Skin of body (tissue), 3 donors: ENCODE measurements at places on chromosomes 11 and 22. TPM values are rescaled to one million over a fixed set of nuclear protein-coding genes. Genes with fewer than 3 reads are reported as not detected.

Gene GAS2L1
- 5.7 TPM for total RNA-seq

DNA sequence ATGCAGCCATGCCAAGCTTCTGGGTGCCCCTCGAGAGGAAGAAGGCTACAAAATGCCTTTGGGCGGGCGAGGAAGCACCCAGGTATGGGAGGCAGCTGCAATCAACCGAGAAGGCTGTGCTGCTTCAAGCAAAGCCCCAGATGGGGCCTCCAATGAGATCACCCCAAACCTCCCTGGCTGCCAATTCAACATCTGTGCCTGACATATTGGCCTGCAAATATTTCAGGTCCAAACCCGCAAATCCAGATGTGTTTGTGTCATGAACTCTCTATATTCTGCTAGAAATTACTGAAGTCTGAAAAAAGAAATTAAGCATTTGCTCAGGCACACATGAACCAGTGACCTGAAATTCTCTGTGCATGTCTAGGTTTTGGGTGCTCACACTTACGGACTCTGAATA, 78.8 kb upstream of the RCN1 start:
- peak; percentile 14 for DNase-seq

Gene MCHR1
- 0.39 TPM for total RNA-seq

DNA sequence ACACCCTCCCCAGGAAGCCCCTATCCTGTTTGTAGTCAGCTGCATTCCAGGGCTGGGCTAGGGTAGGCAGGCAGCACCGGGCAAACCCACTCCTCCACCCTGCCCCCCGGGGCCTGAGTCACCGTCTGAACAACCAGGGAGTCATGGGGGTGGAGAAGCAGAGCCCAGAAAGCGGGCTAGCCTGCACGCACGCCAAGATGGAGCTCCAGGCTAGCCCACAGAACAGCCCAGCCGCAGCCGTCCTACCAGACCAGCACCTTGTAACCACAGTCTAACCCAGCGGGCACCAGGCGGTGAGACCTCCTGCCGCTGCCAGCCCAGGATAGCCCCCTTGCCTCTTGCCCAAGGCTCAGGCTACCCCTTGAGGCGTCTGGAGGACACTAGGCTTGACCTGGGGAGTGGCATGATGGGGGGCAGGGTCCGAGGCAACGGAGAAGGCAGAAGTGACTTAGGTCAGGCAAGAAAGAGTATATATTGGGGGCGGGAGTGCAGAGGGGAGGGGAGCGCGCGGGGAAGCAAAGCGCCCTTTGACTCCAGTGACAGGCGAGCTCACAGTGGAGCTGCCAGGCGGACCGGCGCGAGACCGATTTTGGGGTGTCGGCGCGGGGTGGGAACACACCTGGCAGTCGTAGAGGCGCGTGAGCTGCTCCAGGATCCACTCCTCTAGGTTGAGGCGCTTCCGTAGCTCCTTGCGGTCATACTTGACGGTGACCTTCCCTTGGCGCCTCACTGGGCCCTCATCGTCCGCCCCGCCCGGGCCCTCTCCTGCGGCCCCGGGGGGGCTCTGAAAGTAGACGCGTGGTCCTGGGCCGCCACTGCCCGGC, 734 bp downstream of the PPP1R14B start:
- no peak for DNase-seq

Gene LIF
- 1.9 TPM for total RNA-seq

Gene SCGB1C1
- not detected for total RNA-seq

- DNase-seq = no peak
Measured at GRCh38 chr11:1827931-1828330, 6.9 kb upstream of the SYT8 start.

GRCh38 chr22:32410459-32410858, 1.6 kb downstream of the RTCB start:
- DNase-seq = no peak

Gene CBX7
- total RNA-seq = 4.0 TPM

Gene CDKN1C
- total RNA-seq = 53.0 TPM

- no peak for DNase-seq
Measured at GRCh38 chr22:20940904-20941385, 23.7 kb downstream of the CRKL start.

Gene LGALS12
- total RNA-seq = 33.4 TPM

- no peak for DNase-seq
Measured at GRCh38 chr11:56968524-56968923, 20.2 kb upstream of the OR5AK2 start.

DNA sequence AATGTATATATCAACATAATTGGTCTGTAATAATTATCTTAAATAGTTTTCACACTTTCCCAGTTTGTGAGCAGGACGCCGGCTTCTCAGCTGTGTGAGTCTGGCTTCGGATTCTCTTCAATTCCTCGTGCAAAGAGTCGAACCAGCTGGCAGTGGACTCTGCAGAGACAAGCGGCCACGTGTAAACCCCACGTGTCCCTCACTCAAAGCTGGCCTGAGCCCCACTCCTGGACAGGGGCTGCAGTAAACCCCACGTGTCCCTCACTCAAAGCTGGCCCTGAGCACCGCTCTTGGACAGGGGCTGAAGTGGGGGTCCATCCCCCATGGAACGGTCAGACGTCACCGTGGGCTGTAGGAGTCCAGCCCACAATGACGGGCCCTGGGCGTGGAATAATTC, 51.0 kb downstream of the CERK start:
- no peak for DNase-seq

Gene PRODH
- 5.6 TPM for total RNA-seq

- DNase-seq = no peak
Measured at GRCh38 chr11:69983571-69983877, 94.6 kb upstream of the ANO1 start.

DNA sequence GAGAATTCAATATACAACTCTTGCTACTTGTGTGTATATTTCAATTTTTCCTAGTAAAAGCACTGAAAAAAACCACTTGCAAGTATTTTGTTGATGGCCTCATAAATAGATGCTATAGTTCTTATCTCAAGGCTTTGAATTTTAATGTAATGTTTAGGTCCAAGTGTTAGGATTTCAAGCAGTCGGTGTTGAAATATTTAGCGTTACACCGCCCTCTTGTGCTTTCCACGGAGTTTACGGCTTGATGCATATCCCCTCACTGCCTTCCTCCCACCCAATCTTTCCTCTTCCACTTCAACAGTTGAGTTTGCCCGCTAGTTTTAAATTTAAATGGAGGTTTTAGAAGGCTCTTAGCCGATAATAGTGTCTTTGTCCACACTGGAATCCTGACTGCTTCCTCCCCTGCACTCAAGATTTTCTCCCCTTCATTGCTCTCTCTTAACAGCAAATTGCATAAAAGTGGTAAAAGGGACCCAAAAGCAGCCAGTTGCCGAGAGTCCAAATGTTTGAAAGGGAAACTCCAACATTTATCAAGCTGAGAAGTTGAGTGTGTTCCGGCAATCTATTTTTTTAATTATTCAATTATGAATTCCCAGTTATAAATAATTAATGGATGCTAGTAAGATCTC, 25.9 kb upstream of the HTATIP2 start:
- no peak for DNase-seq

DNA sequence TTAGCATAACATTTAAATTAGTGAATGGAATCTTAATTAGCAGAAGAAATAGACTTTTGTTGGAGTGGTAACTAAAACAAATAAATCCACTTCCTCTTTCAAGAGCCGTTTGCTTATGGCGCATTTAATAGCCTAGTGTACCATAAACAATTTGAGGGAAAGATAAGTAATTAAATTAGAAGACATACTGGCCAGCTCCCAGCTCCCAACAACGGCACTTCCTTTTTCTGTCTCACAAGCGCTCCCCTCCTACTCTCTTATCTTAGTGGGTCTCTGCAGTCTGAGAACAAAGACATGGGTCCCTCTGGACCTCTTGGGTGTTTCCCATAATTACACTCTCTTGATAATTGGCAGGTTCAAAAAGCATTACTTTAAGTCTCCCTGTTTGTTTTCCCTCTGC, 146.0 kb downstream of the OPCML start:
- no peak for DNase-seq

GRCh38 chr11:105244160-105244825, 104.7 kb upstream of the CARD18 start:
- DNase-seq = peak; percentile 24

Gene TRIM29
- 206 TPM for total RNA-seq

- no peak for DNase-seq
Measured at GRCh38 chr22:38028344-38029130, 28.7 kb upstream of the PICK1 start.

DNA sequence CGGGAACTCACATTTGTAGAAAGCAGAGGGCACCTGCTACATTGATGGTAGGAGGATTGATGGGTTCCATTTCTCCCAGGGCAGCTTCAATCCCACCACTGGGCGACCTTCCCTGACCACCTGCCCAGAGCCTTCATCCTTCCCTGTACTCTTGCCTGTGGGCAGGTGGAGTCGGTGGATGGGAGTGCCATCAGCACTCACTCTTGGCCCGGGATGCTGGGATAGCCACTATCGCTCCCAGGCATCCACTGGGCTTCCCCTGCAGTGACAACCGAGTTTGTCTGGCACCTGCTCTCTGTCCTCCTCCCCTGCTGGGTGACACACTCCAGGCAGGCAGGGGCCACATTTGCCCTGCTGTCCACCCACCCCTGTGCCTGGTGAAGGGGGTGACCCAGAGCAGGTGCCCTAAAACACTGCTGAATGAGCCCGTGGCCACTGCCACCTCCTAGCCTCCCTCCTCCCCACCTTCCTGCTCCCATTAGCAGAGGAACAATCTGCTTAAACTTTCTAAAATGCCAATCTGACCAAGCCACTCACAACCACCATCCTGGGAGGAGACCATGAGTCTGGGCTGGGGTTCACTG, 604.7 kb downstream of the TBC1D22A start:
- no peak for DNase-seq

DNA sequence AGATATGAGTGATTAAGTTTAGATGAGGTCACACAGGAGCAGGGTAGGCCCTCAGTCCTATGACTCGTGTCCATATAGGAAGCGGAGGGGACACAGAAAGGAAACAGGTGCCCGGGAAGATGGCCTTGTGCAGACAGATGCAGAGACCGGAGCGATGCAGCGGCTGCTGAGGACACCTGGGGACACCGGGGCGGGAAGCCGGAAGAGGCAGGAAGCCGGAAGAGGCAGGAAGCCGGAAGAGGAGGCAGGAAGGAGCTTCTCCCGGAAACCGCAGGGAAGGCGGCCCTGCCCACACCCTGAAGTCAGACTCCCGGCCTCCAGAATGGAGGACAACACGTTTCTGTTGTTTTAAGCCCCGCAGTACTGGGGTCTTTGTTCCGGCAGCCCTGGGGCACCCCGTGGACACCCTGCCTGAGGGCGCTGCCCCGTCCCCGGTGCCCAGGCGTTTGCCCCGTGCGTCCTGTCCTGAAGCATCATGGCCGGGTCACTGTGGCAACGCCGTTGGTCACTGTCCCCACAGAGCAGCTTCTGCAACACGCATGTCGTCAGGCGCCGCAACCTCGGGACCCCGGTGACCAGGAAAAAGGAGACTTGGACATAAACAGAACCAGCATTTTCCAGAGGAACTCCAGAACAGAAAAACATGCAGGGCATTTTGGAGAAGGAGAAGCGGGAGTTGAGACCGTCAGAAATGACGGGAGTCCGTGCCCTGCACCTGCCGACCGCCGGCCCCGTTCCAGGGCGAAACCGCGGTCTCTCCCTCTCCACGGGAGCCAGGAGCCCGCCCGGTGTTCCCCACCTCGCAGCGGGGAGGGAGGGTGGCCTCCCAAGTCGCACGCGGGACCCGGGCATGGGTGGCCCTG, 103.4 kb downstream of the BRD1 start:
- DNase-seq = no peak

DNA sequence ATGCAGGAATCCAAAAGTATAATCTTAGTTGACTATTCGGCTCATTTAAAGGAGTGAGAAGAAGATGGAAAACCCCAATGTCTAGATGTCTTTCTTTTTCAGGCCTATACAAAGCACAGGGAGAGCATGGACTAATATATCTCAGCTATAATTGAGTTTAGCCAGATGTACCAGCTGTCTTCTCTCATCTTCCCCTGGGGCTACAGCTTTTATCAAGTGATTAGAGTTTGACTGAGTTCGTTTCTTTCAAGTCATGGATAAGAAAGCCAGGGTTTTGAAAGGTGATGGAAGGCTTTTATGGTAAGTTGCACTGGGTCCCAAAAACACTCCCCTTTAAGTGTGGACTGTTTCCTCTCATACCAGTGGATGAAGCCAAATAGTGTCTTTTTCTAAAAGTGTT, 1172.8 kb upstream of the TENM4 start:
- no peak for DNase-seq

GRCh38 chr22:37178350-37179125, 9.5 kb downstream of the C1QTNF6 start:
- DNase-seq = no peak

Gene TTC36
- total RNA-seq = 0.79 TPM

Gene KLHL35
- 0.99 TPM for total RNA-seq

Gene APOA1
- 1.6 TPM for total RNA-seq

- no peak for DNase-seq
Measured at GRCh38 chr22:24154826-24155225, 26.5 kb upstream of the SUSD2 start.

DNA sequence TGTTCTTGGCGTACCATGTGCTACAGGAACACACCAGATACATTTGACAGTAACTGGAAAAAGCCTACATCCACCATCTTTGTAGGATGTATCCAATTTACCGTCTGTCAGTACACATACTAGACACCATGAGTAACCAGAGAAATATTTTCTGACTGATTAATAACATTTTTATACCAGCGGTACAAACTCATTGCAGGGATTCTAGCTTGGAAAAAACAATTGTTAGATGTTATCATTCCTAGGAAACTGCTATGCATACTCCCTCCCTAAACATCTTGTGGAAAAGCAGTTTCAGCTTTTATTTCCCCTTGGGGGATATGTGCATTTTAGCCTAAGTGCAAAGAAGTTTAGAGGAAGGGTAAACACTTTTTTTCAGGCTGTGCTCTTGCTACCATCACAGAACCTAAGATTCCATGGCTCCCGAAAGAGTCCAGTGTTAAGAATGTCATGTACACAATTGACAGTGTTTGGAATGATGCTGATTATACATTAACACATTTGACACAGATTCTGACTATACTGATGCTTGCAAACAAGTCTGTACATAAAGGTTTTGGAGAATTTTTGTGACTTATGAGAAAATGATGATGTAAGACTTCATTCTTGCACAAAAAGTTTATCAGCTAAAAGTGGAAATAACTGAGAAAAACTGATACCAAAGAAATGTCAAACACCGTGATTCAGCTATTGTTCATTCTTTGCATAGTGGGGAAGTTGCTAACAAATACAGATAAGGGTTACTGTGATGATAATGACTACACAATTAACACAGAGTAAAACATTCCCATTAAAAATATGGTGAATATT, 23.7 kb downstream of the NCF4 start:
- DNase-seq = no peak

GRCh38 chr22:20565079-20565734, 57.8 kb downstream of the MED15 start:
- DNase-seq = peak; percentile 29
